ENCODE measurements at places on chromosomes 7 and 10.

DNA sequence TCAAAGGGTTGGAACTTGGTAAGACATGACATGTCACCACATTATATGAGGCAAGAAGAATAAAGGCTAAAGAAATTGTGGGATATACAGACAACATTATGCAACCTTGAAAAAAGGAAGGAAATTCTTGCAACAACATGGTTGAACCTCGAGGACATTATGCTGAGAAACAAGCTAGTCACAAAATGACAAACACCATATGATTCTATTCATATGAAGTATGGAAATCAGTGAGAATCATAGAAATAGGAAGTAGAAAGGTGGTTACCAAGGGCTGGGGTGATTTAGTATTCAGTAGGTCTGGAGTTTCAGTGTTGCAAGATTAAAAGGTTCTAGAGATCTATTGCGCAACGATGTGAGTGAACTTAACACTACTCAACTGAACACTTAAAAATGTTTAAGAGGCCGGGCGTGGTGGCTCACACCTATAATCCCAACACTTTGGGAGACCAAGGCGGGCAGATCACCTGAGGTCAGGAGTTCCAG, 126.9 kb upstream of the TBX20 start:
- DNase-seq, result no peak

DNA sequence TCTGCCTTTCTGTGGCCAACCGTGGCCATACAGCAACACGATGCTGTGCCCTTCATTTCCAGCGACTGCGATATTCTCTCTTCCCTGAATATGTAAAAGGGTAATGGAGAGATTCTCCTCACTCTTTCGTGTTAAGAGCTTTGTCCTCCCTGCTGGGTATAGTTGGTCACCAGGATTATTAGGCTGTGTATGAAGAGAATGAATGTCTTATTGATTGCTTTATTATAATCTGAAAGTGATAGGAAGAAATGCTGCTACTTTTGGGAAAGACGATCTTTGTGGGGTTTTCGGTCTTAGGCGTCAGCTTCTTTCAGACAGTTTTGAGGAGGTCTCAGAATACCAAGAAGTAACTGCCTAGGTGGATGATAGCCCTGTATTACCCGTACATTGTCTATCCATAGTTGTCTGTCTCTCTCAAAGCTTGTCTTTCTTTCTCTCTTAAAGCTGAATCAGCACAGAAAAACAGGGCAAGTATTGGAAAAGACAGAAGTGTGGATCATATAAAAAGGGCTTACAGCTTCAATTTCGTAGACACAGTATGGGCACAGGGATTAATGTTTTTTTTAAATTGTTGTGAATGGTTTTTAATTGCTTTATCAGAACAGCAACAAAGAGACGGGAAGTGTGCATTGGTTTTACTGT, 1.2 kb downstream of the AHCYL2 start:
- DNase-seq, result no peak

DNA sequence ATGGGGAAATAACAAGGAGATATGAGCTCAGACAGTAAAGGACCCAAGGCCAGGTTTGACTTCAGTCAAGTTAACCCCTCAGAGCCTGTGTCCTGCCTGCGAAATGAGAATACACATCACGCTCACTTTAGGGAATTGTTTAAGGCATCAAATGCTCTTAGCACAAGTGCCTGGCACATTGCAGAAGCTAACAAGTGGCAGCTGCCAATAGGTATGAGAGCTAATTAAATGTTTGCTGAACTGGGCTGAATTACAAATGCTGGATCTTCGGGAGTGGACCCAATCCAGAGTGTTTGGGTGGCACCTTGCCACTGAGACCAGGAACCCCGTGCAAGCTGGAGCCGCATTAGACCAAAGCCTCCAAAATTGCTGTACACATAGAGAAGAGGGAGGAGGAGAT, 136.8 kb downstream of the C10orf90 start:
- DNase-seq, result no peak

DNA sequence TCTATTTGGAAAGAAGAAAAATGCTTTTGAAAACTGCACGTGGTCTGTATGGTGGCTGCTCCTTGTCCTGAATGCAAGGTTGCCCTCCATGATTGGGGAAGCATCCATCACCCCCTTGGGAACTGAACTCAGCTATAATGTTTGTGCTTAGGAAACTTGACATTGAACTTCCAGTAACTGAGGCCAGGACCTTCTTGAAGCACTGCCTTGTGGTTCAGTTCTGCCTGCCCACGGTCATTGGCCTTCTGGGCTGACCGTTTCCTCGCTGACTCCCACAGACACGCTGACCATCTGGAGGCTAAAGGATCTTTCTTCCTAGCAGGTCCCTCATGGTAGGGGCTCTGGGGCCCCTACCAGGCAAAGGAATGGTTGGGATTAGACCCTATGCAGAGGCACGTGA, 247.8 kb downstream of the CAMK1D start:
- DNase-seq, result no peak

GRCh38 chr7:80089366-80089765, 45.3 kb upstream of the GNAI1 start:
- DNase-seq, result no peak

- DNase-seq, result no peak
Measured at GRCh38 chr10:92200564-92200963, 90.3 kb downstream of the CPEB3 start.

GRCh38 chr10:79379512-79380124, 32.3 kb downstream of the PPIF start:
- no peak for DNase-seq

DNA sequence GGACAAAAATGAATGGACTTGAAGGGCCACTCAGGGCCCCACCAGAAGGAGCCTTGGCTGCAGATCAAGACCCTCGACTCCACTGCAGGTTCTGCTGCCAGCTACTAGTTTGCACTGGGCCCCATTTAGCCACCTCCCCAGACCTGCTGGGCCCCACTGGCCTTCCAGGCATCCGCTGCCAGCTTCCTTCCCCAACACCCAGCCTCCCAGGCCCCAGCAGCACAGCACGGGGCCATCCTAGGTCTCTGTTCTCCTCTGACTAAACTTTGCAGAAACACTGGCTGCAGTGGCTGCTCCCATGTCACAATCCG, 277.4 kb upstream of the KLF14 start:
- no peak for DNase-seq

DNA sequence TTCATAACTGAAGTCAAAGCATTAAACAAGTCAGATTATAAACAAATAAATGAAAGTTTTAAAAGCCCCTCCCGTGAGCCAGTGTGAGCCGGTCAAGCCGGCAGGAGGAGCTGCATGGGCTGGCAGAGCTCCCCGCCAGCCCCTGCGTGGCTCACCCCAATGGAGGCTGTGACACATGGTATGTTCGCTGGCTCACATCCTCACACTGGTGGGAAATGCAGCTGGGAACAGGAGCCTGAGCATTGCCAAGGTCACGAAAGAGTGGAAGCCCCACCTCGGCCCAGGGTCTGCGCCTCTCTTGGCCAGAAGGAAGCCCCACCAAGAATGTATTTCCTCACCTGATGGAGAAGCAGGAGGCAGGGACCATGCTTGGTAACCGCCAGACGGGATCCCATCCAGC, 261.7 kb upstream of the TCERG1L start:
- DNase-seq, result no peak

- no peak for DNase-seq
Measured at GRCh38 chr10:70363292-70363691, 19.1 kb downstream of the LRRC20 start.

- DNase-seq, result no peak
Measured at GRCh38 chr10:114871379-114871778, 49.8 kb downstream of the FHIP2A start.

DNA sequence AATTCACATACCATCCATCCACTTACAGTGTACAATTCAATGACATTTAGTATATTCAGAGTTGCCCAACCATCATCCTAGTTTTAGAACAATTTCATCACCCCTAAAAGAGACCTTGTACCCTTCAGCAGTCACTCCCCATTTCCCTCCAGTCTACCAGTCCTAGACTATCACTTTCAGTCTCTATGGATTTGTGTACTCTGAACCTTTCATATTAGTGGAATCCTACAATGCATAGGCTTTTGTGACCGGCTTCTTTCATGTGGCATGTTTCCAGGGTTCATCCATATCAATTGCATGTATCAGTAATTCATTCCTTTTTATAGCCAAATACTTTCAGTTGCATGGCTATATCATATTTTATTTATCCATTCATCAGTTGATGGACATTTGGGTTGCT, 53.5 kb upstream of the SEMA3E start:
- no peak for DNase-seq

- no peak for DNase-seq
Measured at GRCh38 chr7:117113871-117114270, 160.6 kb downstream of the ST7 start.

GRCh38 chr7:17289074-17289645, 9.3 kb upstream of the AHR start:
- peak; percentile 50 for DNase-seq

DNA sequence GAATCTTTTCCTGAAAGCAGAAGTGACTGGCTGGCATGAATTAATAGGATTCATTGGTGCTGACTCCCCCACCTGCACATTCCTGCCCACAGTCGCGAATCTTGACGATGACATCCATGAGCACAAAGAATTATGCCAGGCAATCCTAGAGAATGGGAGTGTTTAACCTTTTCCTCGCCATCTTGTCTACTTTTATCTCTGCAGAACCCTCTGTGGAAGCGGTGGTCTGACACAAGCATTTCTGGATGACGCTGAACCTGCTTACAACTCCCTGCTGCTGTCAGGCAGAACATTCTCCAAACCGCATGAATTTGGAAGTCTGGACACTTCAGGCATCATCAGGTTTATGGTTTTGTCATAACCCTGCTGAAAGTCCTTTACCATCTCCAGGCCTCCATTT, 36.5 kb downstream of the KLF6 start:
- DNase-seq, result no peak

DNA sequence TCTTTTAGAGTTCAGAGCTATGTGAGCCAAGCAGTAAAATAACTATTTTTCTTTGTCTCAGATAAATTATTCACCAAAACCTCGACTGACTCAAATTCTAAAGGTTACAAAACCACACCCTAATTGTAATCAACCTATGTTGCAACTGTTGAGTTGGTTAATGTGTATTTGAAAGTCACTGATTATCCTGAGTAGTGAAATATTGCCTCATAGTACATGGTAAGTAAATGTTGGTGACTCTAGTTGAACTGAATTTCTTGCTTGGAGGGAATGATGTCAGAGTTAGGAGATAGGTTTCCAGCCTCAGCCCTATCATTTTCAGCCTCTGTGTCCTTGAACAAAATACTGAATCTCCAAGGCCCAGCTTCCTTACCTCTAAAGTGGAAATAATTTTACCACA, 3.0 kb upstream of the CYP2C18 start:
- DNase-seq, result no peak

GRCh38 chr10:127932521-127933270, 25.8 kb downstream of the PTPRE start:
- no peak for DNase-seq

DNA sequence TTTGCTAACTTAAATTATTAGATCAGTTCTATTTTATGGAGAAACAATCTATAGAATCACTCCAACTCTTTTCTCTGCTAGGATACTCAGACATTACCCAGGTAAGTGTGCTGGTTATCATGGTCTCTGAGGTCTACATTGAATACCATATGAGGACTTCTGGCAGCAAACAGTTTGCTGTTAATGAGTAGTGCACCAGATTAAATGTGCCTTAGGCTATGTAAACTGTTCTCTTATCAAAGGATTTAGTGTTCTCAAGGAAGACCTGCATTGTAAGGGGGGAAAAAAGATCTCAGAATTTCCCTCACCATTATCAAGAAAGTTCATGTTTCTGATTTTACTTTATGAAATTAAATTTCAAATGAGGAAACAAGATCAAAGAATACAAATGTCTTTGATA, 107.5 kb downstream of the ITGB8 start:
- DNase-seq, result no peak

DNA sequence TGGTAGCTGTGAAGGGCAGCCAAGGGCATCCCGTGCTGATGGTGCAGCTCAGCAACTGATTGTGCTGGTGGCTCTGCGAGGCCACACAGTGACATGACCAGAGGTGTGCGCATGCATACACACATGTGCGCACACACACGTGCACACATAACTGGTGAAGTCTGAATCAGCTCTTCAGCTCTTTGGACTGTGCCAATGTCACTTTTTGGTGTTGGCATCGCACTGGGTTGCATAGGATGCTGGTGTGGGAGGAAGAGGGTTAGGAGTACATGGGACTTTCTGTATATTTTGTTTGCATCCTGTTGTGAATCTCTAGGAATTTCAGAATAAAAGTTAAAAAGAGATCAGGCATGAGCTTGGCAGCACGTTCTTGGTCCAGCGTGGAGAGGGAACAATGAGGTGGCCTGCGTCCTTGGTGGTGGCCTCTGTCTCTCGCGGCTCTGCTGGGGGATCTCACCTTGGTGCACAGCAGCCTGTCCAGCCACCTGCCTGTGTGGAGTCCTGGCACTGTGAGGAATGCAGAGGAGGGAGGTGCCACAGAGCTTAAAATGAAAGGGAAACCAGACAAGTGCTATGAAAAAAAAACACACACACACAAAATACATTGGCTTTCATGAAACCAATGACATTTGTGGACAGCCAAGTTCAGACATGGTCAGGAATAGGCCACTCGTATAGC, 124.0 kb downstream of the TRRAP start:
- no peak for DNase-seq

DNA sequence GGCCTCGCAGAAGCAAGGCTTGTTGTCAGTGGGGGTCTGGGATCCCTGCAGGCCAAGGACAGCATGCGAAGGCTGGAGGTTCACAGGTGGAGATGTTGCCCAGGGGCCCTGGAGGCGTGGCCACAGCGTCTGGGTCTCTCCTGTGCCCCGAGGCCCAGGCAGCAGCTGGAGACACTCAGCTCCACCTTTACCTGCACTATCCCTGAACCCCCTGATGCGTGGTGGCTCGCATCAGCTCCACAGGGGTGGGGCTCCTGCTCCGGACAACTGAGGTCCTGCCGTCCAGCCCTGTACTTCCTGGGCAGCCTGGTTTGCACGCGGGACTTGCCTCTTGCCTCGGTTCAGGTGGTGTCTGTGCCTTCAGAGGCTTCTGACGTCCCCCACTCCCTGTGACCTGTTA, 54.6 kb upstream of the ZNF32 start:
- DNase-seq, result no peak

DNA sequence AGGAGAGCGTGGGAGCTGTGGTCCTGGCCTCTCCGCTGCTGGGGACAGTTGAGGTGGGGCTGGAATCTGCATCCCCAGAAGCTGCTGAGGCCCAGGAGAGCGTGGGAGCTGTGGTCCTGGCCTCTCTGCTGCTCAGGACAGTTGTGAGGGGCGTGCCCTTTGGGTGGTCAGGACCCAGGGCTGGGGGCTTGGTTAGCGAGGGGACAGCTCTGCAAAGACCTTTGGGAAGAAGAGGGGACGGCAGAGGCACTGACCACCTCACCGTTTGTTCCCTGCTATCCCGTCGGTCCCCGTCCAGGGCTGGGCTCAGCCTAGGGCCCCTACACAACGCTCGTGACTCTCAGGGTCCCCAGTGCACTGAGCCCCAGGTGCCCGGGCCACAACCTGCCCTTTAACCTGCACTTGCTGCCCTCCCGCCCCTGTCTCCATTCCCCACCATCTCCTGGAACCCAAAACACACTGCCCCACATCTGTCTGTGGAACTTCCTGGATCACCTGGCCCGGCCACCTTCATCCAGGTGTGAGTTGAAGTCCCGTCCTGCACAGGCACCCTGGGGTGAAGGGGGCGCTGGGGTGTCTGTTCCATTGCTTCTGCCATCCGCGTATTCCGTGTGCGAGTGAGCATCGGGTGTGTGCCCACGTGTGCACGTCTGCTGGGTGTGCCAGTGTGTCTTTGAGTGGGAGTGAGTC, 14.1 kb downstream of the FOXL3 start:
- DNase-seq, result no peak

Measured in fibroblast of skin of scalp (primary cell).